ENCODE measurements at places on chromosomes 4 and X. TPM values are rescaled to one million over a fixed set of nuclear protein-coding genes. Genes with fewer than 3 reads are reported as not detected.

SHOX gene
- not detected for total RNA-seq

GNRHR gene
- not detected for total RNA-seq

BTC gene
- total RNA-seq: 2.9 TPM

PPEF2 gene
- total RNA-seq: not detected

DNA sequence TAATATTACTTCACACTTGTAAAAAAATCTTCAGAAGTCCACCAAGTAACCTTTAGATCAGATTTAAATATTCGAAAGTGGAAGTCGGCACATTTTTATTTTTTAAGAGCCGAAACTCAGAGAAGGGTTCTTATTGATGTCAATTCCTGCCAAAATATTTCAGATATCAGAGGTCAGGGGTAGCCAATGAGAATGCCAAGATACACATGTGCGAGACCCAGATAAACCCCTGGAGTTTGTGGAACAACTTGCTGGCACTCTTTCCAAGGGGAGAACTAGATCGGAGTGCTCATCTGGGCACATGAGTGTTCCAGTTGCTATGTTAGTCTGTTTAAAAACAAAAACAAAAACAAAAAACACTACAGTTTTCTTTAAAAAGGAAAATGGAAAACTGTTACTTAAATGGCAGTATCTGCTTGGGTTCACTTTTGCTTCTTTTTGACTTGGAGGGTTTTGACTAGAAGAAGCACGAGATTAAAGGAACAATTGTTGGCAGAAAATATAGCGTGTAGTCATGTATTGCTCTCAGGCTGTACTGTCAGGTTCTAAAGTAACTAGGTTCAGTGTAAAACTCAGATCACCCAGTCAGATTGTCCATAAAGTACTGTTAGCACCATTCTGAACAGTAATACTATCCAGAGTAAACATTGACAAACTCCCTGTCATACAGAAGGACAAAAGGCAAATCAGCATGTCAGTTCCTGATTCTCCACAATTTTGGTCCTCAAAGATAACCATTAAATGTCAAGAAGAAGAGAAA lies 188.0 kb upstream of the PACRGL start:
- no peak for DNase-seq

- no peak for DNase-seq
These were observed 17.7 kb upstream of the TMEM154 start for GRCh38 chr4:152697284-152698088.

GRCh38 chr4:89048906-89049601 lies 7.9 kb downstream of the FAM13A start:
- no peak for DNase-seq

- no peak for DNase-seq
These were observed 67.0 kb upstream of the CXCL13 start for GRCh38 chr4:77538574-77539157.
